Natural killer cell (primary cell): ENCODE measurements at places on chromosomes 5 and 9.

GRCh38 chr5:146447734-146448380, 724 bp downstream of the TCERG1 start:
- DNase-seq = peak; percentile 27

DNA sequence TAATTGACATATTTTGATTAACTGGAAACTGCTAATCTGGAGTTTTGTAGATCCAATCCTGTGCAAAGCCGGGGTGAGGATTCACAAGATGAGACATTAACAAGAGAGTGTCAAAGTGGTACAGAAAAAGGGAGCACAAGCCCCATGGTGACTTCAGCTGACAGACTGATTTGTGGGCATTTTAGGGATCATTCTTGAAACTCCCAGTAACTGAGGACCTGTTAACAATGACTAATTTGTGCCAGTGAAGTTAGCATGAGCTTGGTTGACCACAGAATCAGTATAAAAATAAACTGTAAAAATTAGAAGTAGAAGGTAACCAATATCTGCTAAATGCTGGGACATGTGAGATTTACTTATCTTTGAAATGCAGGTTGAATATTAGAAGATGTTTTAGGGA, 1578.3 kb downstream of the EFNA5 start:
- DNase-seq = no peak

DNA sequence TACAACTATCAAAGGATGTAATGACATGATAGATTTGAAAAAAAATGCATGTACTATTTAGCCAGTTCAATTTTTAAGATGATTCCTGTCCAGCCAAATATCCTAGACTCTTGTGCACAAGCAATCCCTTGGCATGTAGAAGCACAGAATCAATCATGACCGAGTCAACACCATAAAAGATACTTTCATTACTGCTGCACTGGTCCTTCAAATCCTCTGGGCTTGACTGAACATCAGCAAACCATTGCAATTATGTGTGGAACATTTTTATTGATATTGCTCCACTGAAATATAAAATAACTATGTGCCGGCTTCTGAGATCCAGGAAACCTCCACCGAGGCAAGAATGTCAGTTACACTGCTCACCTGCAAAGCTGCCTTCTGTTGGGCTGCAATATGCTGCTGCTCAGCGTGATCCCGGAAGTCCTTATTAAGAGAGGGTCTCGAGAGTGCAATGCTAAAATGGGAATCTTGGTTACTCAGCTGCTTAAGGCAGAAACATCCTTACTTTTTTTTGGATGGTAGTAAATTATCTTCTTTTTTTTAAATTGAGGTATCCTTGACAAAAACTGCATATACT, 28.7 kb downstream of the INIP start:
- no peak for DNase-seq

GRCh38 chr5:61737964-61738340, 405.9 kb downstream of the ZSWIM6 start:
- DNase-seq = no peak

GRCh38 chr5:129345213-129345924, 114.7 kb upstream of the ADAMTS19 start:
- DNase-seq = no peak

GRCh38 chr9:136310273-136311030, 6.6 kb upstream of the CCDC187 start:
- no peak for DNase-seq

DNA sequence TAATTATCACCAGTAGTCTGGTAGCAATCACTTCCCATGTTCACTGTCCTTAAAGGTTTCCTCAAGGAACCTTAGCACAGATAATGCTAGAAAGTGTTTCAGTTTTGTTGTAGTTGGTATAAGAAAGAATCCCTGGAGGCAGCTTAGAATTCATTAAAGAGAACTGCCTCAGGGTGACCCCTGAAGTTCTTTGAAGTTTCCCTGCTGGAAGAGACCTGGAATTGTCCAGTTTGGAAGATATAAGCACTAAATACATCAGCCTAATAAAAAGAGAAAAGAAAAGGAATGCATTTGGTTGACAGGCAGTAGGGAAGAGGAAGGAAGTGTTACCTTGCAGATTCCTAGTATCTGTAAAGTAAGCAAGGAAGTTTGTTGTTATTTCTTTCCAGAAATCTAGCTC, 999.6 kb upstream of the DMAC1 start:
- no peak for DNase-seq

DNA sequence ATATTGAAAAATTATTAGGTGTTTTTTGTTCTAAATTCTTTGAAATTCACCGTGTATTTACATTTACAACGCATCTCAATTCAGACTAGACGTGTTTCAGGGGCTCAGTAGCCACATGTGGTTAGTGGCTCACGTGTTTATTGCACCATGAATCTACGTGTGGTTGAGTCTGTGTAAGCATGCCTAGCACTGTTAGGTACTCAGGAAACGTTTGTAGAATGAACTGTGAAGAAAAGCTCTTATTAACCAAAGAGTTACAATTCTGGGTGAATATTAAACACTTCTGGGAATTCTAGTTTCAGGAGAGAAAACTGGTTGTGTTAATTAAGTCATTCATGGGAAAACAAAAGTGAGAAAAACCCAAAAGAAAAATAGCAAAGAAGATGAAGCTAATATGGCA, 117.5 kb upstream of the CDH6 start:
- no peak for DNase-seq

DNA sequence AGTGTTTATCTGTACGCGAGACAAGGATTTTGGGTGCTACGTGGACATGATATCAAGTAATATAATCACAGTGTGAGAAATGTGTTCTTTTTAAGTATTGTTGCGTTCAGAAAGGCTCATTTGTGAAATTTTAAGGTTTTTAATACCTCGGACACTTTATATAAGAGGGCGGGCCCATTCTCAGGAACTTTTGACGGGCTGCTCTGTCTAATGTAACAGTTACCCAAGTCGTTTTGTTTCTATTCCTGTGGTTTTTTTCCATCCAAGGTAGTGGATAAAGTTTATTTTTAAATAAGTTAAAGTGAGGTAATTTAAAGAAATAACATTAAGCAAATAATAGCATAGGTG, 525 bp downstream of the SRP19 start:
- no peak for DNase-seq

DNA sequence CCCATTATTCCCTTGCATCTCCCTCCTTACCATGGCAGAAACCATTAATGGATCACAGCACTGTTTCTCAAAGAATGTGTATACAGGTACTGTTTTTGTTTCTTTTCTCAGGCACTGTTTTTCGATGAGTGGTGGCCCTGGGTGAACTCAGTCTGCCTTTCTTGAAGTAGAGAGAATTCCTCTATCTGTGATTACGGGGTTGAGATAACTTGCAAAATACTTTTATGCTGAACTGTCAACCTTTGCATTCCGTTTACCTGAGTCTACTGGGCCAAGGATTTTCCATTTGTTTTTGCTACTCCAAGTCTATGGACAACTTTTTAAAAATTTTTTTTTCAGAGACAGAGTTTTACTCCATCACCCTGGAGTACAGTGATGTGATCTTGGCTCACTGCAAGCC, 82.7 kb upstream of the CLINT1 start:
- no peak for DNase-seq

GRCh38 chr5:168950241-168950951, 350.5 kb downstream of the SLIT3 start:
- DNase-seq = no peak

DNA sequence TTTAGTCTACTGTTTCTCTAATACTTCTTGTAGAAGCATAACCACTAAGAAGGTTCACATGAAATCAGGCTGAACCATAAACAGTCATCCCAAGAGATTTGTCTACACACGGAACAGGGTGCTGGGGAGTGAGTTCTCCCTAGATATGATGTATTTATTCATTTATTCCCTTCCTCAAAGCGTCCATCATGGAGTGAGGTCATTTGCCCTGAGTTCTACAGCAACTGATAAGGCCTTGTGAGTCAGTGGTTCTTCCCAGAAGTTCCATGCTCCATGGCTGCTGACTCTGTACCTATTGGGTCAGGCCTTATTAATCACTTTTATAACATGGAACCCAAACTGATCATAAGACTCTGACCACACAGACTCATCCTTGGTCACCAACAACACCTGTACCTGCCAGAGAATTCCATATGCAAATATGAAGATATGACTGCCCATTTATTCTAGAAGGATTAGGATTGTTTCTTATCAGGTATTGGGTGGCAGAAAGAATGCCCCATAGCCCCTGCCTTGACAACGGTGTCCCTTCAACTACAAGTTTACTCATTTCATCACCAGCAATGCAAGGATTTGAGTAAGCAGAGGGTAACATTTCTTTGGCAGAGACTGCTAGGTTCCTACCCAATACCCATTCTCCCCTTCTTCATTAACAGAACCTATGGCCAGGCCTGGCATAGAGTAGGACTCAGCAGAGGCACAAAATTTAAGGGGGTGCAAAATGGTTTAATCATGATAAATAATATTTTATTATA, 118.1 kb downstream of the LHFPL2 start:
- no peak for DNase-seq

- no peak for DNase-seq
Measured at GRCh38 chr5:310941-311434, 10.5 kb upstream of the AHRR start.
